ENCODE measurements at places on chromosomes 2 and 18. TPM values are rescaled to one million over a fixed set of nuclear protein-coding genes. Genes with fewer than 3 reads are reported as not detected.

GRCh38 chr18:63160172-63160995 lies 159.2 kb downstream of the BCL2 start:
- DNase-seq, result no peak

KIAA2012 gene
- not detected for total RNA-seq

DNA sequence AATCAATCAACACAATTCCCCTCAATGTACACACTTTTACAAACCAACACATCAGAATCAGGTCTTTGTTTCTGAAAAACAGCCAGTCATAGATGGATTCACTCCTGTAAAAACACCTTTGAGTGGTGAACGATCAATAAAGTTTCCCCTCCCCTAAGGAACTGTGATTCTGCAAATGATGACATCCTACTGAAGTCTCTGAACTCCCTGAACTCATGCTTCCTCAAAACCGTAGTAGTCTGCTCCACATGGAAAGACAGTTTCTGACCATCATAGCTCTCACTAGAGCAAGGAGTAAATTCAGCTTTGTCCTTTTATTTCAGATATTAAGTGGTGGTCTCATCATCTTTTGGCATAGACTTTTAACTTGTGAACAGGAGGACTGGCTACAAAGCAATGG lies 43.5 kb upstream of the ACTR3 start:
- DNase-seq, result no peak

DNA sequence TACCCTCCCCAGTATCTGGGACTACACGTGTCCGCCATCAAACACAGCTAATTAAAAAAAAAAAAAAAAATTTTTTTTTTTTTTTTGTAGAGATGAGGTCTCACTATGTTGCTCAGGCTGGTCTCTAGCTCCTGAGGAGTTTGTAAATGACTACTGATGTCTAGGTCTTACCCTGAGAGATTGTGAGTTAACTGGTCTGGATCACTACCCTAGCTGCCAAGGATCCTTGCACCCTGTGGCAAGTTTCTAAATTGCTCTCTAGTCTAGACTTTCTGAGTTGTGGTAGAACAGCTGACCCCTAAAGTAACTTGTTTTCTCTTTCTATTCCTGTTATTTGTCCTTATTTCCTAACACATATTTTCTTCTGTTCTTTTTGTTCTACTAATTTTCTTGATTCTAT lies 44.5 kb downstream of the ABHD3 start:
- DNase-seq, result no peak

SCN9A gene
- total RNA-seq, result 1.1 TPM

SP100 gene
- not detected for total RNA-seq

GRCh38 chr2:70103531-70104061 lies 16.3 kb downstream of the PCBP1 start:
- DNase-seq, result no peak

DNA sequence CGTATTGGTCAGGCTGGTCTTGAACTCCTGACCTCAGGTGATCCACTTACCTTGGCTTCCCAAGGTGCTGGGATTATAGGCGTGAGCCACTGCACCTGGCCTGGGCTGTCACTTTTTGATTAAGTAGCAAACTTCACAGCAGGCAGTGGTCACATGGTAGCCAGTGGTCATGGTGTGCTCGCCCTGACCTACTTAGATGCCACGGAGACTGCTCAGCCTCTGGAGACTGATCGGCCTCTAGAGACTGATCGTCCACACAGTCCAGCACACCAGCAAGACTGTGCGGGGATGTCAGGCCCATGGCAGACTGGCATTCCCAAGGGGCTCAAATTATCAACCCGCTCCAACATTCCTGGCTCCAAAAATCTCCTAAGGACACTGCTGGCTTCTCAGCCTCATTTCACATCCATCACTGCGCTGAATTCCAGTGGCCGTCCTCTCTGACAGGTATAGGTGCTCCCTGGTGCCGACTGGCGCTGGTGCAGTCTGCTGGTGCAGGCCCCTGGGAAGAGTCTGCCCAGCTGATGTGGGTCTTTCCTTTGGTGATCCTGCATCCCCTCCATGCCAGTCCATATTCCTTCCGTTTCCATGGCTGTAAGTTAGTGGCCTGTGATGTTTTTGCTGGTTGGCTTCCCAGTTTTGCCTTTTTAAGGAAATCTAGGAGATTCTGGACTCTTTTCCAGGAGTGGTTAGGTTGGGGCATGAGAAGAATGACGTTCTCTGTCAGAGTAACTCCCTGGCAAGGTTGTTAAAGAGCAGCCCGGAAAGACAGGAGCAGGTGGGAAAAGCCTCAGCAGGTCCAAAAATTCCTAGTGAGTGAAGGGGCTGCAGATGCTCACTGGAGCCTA lies 374.5 kb upstream of the HS6ST1 start:
- no peak for DNase-seq

SCG2 gene
- 0.25 TPM for total RNA-seq

DNA sequence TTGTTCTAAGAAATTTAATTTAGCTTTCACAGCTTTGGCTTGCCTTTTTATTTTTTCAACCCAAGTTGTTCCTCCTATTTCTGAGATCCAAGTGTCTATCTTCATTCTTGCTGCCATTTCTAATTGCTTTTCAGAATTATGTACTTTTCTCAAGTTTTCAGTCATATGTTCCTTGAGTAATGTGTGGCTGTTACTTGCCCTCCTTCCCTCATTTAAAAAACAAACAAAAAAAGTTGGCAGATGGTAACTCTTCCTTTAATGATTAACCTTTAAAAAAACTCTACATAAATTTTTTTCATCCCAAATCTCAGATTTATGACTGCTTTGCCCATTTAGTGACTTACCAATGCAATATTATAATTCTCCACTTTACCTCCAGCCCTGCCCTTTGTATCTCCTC lies 131.3 kb downstream of the GALNT3 start:
- DNase-seq, result no peak

SERPINB2 gene
- not detected for total RNA-seq

SLC4A5 gene
- total RNA-seq, result 2.0 TPM

IKZF2 gene
- total RNA-seq, result 29.3 TPM

SFTPB gene
- total RNA-seq, result not detected

DNA sequence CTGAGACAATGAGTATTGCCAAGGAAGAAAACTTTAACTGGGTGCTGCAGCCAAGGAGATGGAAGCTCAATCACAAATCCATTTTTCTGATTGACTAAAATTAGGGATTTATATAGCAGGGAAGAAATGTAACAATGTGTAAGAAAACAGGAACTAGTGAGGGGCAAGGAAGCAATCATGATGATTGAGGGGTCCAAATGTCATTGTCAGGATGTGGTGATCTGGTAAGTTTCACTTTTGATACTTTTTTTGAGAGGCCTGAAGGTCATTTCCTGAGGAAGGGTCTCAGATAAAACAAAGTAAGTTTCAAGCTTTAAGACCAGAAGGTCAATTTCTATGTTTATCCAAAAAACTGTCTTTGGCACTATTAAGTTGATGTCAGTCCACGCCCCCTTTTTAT lies 12.0 kb upstream of the GCC2 start:
- no peak for DNase-seq

DNA sequence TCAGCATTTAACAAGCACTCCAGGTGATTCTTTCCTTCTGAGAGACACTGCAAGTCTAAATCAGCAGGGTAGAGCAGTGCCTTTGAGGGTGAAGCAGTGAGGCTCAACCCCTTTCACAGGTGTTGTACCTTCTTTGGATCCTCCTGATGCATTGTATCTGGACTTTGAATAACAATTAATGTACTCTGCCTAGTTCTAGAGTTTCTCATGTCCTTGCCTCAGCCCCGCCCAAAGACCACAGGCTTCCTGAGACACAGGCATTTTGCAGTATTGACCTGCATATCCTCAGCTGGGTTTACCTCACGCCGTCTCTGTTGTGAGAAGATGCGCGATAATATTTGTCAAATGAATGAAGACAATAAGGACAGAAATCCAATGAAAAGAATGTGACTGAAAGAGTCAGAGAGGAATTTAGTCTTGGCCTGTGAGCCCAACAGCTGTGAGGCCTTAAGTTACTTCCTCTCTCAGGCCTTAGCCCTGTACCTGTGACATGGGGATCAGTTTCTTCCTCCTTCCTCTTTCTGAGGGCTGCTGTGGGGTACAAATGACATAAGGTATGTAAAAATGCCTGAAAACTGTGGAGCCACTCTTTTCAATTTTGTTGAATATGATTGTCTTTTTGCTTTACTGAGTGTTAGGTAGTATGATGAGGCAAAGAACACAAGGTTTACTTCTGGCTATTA lies 43.7 kb downstream of the WIPF1 start:
- no peak for DNase-seq

- no peak for DNase-seq
Measured at GRCh38 chr2:151338115-151338514, 19.3 kb upstream of the TNFAIP6 start.

DNA sequence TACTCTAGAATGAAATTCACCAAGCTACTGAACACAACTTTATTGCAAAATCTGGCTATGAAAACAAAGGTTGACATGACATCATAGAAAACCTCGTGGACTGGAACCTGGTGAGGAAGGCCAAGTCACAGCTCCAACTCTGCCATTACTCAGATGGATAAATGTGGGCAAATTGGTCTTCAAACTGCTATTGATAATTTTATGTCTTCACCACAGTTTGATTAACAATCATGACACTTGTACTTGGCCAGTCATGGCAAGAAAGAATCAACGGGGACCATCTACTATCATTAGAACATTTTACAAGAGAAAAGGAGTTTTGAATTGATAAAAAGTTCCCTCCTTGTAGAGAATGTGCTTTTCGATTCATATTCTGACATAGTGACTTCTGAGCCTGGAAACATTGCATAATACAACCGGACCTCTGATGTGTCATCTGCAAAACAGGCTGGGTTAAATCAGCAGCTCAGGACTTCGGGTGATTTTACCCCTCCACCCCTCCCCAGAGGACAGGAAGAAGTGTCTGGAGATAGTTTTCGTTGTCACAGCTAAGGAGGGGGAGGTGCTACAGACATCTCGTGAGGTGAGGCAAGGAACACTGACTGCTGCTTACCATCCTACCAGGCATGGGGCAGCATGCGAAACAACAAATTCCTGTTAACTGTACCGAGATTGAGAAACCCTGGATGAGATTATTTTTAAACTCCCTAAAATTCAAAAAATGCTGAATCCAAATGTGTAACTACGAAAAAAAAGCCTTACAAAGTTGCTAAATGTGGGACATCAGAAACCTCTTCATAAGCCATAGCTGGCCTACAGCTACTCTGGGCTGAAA lies 8.4 kb downstream of the L3MBTL4 start:
- no peak for DNase-seq

- no peak for DNase-seq
Measured at GRCh38 chr2:236541008-236541562, 28.5 kb upstream of the ACKR3 start.

DSG1 gene
- total RNA-seq, result not detected

PDE1A gene
- 0.06 TPM for total RNA-seq

- DNase-seq, result no peak
Measured at GRCh38 chr2:189082376-189082975, 97.1 kb downstream of the COL5A2 start.

- DNase-seq, result no peak
Measured at GRCh38 chr2:42254186-42254895, 85.2 kb downstream of the EML4 start.

DNA sequence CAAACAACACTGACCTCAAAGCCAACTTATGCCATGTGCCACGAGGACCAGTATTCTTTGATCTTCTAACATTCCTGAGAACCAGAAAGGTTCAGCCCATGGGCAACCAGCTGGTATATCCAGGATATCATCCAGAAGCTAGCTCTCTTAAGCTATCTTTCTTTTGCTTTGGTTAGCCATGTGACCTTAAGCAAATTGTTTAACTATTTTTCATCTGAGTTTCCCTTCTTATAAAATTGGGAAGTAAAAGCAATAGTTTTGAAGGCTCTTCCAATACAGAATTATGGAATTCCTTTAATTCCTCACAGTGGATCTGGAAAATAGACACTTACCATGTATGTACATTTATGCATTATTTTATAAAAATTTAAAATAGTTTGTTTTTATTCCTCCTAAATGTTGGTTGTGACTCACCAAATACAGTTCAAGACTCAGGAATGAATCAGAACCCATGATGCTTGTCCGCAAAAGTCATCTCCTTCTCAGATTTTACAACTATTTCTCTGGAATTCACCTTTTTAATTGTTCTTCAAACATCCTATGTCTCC lies 435.7 kb downstream of the ZEB2 start:
- no peak for DNase-seq

- DNase-seq, result no peak
Measured at GRCh38 chr2:43258547-43259156, 32.2 kb upstream of the ZFP36L2 start.

- no peak for DNase-seq
Measured at GRCh38 chr2:129820908-129821307, 158.6 kb upstream of the RAB6C start.

STK11IP gene
- 22.7 TPM for total RNA-seq

DNA sequence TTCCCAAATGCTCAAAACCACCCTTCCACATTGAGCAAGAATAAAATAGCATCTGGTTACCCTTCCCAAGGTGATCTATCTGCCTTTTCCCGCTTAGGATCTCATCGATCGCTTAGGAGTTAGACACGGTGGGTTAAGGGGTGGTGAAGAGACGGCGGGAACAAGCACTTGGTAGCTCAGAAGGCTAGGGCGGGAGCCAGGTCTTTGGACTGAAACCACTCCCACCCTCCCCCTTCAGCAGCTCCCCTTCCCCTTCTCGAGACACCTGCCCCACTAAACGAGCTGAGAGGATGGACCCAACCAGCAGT lies 513 bp downstream of the THOC1 start:
- no peak for DNase-seq

SP5 gene
- 8.5 TPM for total RNA-seq

DNA sequence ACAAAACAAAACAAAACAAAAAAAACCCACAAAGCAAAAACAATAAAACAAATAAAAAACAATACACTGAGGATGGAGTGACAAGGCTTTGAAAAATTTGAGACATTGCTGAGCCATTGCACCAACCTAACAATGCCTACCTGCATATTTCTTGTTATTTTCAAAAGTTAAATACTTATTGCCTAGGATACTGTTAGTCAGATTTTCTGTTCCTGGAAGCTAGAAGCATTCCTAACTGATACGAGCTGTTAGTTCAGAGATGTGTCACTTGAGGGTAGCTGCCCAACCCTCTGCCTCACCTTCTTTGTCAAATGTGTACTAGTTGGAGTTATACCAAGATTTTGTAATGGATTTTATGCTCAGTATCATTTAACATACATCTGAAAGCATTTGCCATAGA lies 187.2 kb downstream of the TXNL1 start:
- DNase-seq, result no peak

DNA sequence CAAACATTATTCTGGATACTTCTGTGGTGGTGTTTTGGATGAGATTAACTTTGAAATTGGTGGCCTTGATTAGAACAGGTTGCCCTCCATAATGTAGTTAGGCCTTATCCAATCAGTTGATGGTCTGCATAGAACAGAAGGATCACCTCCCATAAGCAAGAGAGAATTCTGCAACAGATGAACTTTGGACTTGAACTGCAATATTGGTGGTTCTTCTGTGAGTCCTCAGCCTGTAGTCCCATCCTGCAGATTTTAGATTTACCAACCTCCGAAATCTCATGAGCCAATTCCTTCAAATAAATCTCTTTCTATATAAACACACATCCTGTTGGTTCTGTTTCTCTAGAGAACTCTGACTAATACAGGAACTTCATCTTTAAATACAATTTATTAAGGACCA lies 81.9 kb downstream of the IRS1 start:
- DNase-seq, result no peak

KIF5C gene
- total RNA-seq, result 53.0 TPM

- no peak for DNase-seq
Measured at GRCh38 chr18:44258086-44258485, 422.6 kb upstream of the SETBP1 start.

GRCh38 chr18:2411381-2411960 lies 159.8 kb downstream of the METTL4 start:
- DNase-seq, result no peak

All from neural progenitor cell (in vitro differentiated cells).